ENCODE measurements at places on chromosomes 1 and 21.

DNA sequence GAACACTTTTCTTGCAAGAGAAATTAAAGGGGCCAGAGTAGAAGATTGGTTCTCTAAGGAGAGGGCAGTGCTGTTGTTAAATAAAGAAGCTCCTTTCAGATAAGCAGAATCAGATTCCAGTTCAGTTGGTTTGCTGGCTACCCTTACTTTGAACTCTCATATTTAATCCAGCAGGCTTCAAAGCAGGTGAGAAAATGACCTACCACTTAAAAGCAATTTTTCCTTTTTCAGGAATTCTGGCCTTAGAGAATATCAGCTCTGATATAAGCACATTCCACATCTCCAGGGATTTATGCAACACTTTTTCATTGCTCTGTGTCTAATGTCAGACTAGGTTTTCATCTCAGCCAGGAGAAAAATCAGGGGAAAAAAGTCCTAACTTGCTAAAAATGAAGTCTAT is 28.7 kb downstream of the WNT2B start:
- DNase-seq = no peak

DNA sequence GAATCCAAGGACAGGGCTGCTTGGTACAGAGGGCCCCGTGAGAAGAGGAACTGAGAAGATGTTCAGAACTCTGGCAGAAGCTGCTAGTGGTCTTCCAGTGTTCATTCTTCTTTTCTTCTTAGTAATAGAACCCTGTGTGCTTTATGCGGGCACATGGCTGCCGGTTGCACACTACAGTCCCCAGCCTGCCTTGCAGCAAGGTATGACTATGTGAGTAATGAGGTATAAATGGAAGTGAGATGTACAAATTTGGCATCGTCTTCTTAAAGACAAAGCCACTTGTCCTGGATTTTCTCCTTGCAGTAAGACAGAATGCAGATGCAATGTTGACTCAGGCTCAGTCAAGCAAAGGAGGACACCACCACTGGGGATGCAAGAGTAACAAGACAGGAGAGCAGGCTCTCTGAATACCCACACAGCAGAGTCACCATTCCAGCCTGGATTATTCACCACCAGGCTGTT is 15.0 kb upstream of the ATP1B1 start:
- no peak for DNase-seq

- DNase-seq = no peak
These were observed 354.0 kb upstream of the DUSP10 start for GRCh38 chr1:222095606-222096475.

GRCh38 chr1:11736746-11737639 is 1.1 kb downstream of the AGTRAP start:
- peak; percentile 57 for DNase-seq

GRCh38 chr1:79006564-79006963 is at the start of gene ADGRL4:
Gene ADGRL4 (minus strand): TSS chr1:79006730. CDS start chr1:79006654, 76 bp downstream.
- no peak for DNase-seq

DNA sequence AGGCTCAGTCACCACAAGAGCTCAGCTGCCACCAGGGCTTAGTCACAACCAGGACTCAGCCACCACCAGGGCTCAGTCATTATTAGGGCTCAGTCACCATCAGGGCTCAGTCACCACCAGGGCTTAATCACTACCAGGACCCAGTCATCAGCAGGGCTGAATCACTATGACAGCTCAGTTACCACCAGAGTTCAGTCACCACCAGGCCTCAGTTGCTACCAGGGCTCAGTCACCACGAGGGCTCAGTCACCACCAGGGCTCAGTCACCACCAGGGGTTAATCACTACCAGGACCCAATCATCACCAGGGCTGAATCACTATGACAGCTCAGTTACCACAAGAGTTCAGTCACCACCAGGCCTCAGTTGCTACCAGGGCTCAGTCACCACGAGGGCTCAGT is 196.2 kb downstream of the NPHP4 start:
- no peak for DNase-seq

DNA sequence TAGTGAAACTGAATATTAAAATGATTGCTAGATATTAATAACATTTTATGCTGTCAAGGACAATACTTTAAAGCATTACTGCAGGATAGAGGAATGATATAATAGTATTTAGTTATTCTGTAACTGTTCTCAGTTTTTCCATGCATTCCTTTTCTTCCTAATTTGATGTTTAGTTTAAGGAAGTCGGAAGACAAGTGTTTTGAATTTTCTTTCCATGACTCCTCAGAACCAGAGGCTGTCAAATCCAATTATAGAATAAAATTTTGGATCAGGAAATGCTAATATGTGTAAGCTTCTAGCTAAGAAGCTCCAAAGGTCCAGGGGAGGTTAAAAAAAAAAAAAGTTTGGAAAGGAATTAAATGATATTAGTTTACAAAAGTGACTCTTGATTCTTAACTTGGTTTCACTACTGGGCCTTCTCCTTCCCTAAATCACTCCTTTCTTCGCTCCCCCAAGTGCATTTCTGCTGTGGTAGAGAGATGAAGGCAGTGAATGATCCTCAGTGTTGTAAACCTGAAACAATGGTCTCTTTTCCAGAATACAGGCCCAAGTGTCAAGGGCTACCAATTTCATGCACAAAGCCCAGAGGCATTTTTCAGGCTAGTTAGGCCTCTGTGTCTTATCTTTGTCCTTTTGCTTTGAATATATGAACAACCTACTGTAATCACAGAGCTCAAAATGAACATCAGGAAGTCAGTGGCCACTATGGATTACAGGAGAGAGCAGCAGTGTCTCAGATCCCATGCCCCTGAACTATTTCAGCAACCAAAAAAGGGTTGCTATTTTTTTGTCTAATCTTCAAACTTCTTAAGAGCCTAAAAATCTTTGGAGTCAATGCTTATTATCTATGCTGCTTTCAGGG is 6.2 kb downstream of the ADSS2 start:
- no peak for DNase-seq

DNA sequence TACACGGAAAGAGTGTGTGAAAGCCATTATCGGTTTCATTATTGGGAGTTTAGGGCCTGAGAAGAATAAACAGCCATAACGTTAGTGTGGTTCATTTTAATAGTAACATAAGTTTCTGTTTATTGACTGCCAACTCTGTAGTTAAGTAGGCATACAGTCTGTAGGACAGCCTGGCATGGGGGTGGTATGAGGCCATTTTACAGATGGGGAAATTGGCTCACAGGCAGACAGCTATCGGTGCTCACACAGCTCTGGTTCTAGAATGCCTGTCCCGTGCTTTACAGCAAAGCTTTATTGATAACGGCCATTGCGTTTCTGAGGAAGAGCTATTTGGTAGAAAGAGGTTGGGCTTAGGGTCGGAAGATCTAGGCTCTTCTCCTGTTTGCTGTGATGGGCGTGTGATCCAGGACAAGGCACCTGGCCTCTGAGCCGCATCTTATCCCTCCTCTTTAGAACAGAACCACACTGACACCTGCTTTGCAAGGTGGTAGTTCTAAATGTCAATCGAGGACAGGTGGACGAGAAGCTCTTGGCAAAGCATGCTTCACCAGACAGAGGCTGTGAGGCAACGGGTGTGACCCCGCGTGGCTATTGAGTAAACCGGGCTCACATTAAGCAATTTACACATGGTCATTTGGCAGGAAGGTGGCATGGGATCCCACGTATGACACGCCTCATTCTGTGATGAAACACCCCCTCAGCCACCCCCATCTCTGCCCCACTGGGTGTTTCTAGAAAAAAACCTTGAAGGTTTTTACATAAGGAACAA is 14.9 kb downstream of the ETS2 start:
- DNase-seq = no peak

DNA sequence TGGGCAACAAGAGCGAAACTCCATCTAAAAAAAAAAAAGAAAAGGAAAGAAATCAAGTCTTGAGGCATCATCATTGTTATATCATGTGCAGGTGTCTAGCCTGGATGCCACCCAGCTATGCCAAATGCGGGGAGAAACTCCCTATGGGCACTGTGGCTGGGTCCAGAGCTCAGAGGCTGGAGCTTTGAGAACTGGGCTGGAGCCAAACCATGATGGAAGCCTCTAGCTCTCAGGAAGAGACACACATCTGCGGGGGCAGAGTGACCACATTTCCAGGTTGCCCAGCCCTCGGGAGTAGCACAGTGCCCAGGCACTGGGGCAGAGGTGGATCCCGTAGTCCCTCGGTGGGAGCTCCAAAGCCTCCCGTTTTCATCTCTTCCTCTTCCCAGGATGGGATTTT is 58.9 kb downstream of the COL18A1 start:
- no peak for DNase-seq

GRCh38 chr1:229127301-229127700 is 143.6 kb upstream of the RAB4A start:
- DNase-seq = no peak

GRCh38 chr1:226492426-226493137 is 56.0 kb upstream of the STUM start:
- DNase-seq = no peak

- DNase-seq = no peak
These were observed 30.8 kb upstream of the FAM78B start for GRCh38 chr1:166197597-166197996.

DNA sequence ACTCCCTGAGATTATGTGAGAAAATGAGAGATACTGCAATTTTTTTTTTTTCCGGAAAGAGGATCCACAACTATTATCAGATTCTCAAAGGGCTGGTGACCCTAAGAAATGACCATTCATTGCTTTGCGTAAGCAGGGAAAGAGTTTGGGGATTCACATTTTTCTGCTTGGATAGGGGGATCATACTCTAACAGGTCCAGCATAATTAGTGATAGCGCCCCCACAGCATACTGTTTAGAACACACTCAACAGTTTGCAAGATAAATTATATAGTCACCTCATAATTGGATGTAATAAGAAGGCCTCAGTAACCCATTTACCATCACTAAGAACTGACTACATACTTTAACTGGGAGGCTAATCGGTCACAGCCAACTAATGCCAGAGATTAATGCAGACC is 1.9 kb downstream of the CCT3 start:
- no peak for DNase-seq

- DNase-seq = peak; percentile 23
These were observed 198.3 kb downstream of the DUSP10 start for GRCh38 chr1:221543529-221544120.

- no peak for DNase-seq
These were observed 14.9 kb downstream of the SNAP47 start for GRCh38 chr1:227749916-227750710.

DNA sequence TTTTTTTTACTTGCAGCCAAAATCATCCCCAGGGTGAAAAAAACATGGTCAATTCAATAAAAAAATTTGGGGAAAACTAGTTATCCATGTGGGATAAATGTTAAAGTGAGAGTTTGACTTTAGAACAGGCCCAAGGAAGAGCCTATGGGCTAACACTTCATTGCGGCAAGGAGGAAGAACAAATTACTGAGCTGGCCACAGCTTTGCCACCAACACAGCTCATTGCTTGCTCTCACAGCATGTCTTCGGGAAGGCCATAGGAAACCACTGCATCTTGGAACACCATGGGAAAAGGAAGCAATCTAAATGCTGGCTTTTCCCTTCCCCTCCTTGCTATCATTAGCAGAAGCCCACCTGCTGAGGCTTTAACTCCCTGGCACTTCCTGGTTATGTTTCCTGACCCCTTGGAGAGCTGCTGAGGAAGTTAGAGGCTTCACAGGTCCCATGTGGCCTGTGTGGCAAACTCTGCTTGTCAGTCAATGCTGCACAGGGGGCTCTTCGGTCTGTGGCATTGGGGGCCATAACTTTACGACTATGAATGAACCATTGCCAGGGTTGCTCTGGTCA is 86.0 kb downstream of the SLC25A24 start:
- peak; percentile 56 for DNase-seq

GRCh38 chr1:247528812-247529474 is 7.3 kb downstream of the OR2C3 start:
- DNase-seq = no peak

DNA sequence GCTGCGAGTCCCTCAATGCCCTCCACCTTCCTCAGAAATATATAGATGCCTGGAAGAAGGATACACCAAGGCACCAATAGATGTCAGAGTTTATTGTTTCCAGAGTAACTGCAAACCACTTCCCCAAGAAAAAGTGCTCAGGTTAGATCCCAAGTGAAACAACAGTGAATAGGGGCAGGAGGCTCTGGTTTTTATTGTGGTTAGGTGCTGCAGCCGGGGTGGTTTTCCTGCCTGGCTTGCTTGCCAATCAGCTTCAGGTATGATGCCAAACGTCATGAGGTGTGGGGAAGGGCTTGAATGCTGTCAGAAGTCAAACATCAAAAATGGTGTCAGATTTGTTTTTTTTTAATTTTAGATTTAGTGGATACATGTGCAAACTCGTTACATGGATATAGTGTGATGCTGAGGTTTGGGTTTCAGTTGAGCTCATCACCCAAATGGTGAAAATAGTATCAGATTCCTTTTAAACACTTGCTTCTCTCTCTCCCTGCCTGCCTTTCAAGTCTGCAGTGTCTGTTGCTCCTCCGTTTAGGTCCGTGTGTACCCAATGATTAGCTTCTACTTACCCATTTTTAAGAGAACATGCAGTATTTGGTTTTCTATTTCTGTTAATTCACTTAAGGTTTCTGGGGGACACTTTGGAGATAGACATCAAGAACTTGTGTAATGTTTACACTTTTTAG is 1317.0 kb downstream of the MRPL39 start:
- DNase-seq = no peak

DNA sequence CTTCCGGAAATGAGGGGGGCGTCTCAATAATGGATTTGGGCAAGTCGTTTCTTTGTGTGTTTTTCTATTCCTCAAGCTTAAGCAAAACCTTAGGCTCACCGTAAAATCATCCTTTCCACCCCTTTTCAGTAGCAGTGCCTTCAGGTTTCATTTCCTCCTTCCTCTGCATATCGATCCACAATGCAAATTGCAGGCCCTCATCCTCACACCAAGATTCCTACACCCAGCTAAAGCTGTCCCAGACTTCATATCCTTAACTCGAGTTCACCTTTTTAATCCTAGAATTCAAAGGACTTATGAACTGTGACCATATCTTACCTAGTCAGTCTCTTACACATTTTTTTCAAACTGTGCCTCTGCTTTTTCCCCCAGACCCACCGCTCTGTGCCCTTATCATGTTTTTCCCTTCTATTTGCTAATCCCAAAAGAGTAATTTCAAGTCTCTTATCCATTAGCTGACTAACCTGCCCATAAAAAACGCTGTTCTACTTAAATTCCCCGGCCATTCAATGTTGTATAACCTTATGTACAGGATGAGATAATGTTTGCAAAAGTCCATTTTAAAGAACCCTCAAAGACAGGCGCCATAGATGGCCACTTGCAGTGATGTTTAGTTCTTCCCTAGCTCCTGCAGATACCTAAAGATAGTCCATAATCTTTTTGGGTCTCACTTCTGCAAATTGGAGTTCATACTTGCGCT is 1.5 kb downstream of the AKIRIN1 start:
- no peak for DNase-seq

DNA sequence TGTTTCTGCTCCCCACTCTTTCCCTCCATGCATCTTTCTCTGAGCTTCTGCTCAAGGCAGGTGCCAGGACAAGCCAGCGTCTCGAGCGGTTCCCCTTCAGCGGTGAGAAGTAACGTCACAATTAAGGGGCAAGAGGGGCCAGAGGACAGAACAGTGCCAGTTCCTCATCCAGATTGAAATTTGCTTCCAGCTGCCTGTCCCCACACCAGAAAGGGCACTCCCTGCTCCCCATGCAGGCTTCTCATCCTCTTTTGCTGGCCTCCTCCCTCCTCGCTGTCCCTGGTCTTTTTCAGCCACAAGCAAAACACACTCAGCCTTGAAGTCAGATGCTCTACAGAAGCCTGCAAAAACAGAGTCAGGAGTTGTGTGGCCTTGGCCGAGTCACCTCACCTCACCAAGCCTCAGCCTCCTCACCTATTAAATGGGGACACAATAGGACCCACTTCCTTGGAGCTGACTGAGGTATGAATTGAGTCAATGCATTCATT is 35.0 kb upstream of the ECE1 start:
- no peak for DNase-seq
